Breast epithelium (tissue), 4 donors: ENCODE measurements at places on chromosomes 5 and 9.

DNA sequence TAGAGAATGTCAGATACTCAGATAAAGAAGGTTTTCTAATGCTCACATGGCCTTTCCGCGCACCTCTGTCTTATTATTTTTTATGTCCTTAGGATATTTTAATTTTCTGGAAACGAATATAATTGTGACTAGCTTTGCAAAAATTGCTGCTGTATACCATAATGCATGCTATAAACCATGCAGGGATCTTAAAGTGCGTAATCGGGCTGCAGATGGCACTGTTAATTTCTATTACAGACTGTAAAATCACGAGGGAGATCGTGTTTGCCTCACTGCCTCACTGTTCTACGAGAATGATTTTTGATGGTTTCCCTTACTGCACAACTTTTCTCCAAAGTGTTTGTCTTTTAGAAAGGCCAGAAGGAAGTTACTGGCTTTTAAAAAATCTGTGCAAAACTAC, 356.1 kb downstream of the TUSC1 start:
- no peak overlapping the region for H3K4me3 ChIP-seq
- no peak overlapping the region for H3K27ac ChIP-seq
- no peaks in the 10 kb centered on the region for H3K27me3 ChIP-seq
- H3K36me3 ChIP-seq: no peaks in the 10 kb centered on the region

GRCh38 chr5:151085517-151086041, 4.7 kb upstream of the TNIP1 start:
- peak overlapping the region; percentile 81 for H3K27ac ChIP-seq
- peak; percentile 51 for DNase-seq
- H3K4me3 ChIP-seq: no peak overlapping the region
- no peaks in the 10 kb centered on the region for H3K27me3 ChIP-seq
- H3K4me1 ChIP-seq: peaks cover 16% of the 10 kb centered on the region
- no peaks in the 10 kb centered on the region for H3K36me3 ChIP-seq

- H3K4me1 ChIP-seq: no peaks in the 10 kb centered on the region
- no peaks in the 10 kb centered on the region for H3K36me3 ChIP-seq
- DNase-seq: no peak
These were observed 17.0 kb upstream of the CYFIP2 start for GRCh38 chr5:157248821-157249470.

DNA sequence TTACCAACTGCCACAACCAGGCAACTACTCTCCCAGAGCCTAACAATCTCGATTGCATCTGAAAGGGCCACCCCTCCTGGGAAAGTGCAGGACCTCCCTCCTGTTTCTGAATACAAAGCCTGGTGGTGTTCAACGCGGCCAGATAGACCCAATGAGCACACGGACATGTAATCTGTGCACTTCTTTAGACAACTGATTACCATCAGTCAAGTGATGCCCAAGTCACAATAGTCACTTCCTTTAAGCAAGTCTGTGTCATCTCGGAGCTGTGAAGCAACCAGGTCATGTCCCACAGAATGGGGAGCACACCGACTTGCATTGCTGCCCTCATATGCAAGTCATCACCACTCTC, 739 bp downstream of the C9orf72 start:
- H3K4me1 ChIP-seq: no peaks in the 10 kb centered on the region
- H3K4me3 ChIP-seq: peak overlapping the region; percentile 89
- H3K27ac ChIP-seq: peak overlapping the region; percentile 99
- no peak for DNase-seq

- no peaks in the 10 kb centered on the region for H3K36me3 ChIP-seq
- H3K27me3 ChIP-seq: no peaks in the 10 kb centered on the region
- no peaks in the 10 kb centered on the region for H3K4me1 ChIP-seq
- no peak overlapping the region for H3K4me3 ChIP-seq
These were observed 311.5 kb upstream of the TARS1 start for GRCh38 chr5:33129309-33129708.

DNA sequence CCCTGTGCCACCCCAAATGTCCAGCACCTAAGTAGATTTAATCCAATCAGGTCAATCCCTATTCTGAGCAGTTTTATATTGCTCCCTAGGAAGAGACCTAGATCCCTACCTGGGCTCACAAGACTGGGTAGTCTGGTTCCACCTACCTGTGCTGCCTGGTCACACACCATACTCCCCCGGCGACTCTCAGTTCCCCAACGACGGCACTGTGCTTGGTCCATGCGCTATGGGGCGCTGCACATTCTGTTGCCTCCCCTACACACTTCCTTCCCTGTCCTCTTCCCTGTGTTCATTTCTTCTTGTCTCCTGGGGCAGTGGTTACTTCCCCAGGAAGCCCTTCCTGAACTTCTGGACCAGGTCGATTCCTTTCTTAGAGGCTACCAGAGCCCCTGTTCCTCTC, 109.9 kb upstream of the IL12B start:
- H3K36me3 ChIP-seq: no peaks in the 10 kb centered on the region
- DNase-seq: no peak
- H3K4me1 ChIP-seq: no peaks in the 10 kb centered on the region
- H3K4me3 ChIP-seq: no peak overlapping the region
- H3K27ac ChIP-seq: no peak overlapping the region

GRCh38 chr9:132983491-132984201, 5.2 kb downstream of the GFI1B start:
- H3K27ac ChIP-seq: no peak overlapping the region
- peaks cover 52% of the 10 kb centered on the region for H3K27me3 ChIP-seq
- no peak overlapping the region for H3K4me3 ChIP-seq
- H3K36me3 ChIP-seq: no peaks in the 10 kb centered on the region
- H3K4me1 ChIP-seq: no peaks in the 10 kb centered on the region

- H3K27me3 ChIP-seq: peaks cover 7% of the 10 kb centered on the region
- peaks cover under 1% of the 10 kb centered on the region for H3K4me1 ChIP-seq
- no peaks in the 10 kb centered on the region for H3K36me3 ChIP-seq
- no peak overlapping the region for H3K4me3 ChIP-seq
These were observed 4.7 kb downstream of the PRDM6 start for GRCh38 chr5:123093601-123094236.

DNA sequence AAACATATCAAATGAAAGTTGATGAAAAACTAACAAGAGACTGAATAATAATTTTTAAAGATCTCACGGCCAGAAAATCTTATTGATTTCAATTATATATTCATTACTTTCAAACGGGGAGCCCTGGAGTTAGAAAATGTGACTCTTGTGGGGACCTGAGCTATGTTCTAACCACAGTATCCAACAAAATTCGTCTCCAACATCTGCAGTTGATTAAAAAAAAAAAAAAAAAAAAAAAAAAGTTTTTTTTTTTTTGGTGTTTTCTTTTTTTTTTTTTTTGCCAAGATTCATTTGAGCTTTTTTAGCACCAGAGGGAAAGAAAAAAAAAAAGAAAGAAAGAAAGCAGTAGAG, 144.3 kb upstream of the PIK3R1 start:
- H3K27me3 ChIP-seq: no peaks in the 10 kb centered on the region
- H3K36me3 ChIP-seq: no peaks in the 10 kb centered on the region
- no peak overlapping the region for H3K4me3 ChIP-seq
- no peak for DNase-seq
- no peak overlapping the region for H3K27ac ChIP-seq

DNA sequence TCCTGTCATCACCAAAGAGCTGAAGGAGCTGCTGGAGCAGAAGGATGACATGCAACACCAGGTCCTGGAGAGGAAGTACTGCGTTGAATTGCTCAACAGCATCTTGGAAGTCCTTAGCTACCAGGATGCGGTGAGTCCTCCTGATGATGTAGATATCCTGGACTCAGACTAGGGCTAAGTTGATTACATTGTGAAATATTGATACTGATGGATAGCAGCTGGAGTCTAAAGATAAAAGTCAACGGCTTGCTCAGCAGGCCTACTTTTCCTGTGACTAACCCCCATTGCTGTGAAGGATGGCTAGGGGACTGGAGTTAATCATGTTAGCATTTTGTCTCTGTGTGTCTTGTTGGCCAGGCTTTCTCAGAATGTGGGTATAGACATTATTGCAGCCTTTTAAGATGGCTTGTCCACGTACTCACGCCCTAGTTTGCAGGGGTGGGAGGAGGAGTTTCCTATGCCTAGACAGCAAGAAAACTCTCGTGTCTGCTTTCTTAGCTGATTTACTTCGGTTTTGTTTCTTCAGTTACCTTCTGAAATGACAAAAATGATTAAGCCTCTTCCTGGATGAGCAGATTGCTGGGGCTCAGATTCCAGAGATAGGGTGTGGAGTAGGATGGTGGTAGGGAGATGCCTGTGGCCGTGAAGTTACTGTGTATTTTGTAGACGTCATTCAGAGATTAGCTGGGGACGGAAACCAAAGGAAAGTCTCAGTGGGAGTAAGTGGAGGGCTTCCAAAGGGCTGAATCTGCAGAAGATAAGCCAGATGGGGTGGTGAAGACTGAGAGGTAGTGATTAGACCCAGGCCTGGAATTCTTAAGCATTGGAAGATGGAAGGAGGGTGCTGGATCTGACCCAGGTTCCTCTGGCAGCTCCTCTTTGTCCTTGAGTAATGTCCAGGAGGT, 166.3 kb downstream of the DOCK2 start:
- DNase-seq: no peak
- H3K4me3 ChIP-seq: no peak overlapping the region
- no peaks in the 10 kb centered on the region for H3K36me3 ChIP-seq

DNA sequence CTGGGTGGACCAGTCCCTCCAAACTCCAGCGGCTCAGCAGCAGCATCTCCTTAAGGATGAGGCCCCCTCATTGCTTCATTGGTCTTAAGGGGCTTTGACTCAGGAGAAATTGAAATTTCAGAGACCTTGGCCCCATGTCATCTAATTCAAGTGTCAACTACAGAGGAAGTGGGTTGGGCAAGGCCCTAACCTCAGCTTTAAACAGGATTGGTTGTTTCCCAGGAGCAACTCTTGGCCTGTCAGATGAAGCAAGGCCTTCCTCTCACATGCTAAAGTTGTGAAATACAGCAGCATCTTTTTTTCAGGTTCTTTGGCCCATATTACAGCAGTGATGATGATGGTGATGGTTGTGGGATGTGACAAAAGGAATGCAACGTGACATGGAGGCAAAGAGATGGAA, 348.3 kb downstream of the ICE1 start:
- no peaks in the 10 kb centered on the region for H3K36me3 ChIP-seq
- no peaks in the 10 kb centered on the region for H3K27me3 ChIP-seq
- no peak for DNase-seq
- no peak overlapping the region for H3K27ac ChIP-seq
- no peaks in the 10 kb centered on the region for H3K4me1 ChIP-seq

DNA sequence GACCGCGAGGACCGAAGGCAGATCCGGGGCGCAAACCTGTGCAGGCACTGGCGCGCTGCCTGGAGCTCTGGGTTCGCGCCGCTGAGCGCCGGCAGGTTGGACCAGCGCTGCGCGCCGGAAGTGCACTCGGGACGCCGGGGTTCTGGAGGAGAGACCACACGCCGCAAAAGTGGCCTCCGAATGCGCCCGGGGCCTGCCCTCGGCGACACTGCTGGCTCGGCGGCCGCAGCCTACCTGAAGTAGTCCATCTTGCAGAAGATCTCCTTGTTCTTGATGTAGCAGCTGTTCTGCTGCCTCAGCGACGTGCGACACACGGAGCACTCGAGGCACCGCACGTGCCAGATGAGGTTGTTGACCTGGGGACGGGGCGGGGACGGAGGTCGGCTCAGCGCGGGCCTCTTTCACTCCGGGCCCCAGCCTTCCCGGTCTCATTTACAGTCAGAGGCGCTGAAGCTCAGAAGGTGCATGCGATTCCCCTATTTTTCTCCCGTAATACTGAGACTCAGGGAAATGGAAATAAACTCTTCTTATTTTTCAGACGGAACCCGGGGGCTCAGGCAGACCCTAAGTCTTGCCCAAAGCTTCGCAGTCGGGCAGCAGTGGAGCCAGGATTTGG, 2.5 kb downstream of the LHX6 start:
- peaks cover 82% of the 10 kb centered on the region for H3K27me3 ChIP-seq
- DNase-seq: no peak
- H3K4me3 ChIP-seq: peak overlapping the region; percentile 15
- no peaks in the 10 kb centered on the region for H3K36me3 ChIP-seq
- H3K4me1 ChIP-seq: peaks cover 5% of the 10 kb centered on the region

- no peak for DNase-seq
- no peak overlapping the region for H3K27ac ChIP-seq
- no peak overlapping the region for H3K4me3 ChIP-seq
- H3K36me3 ChIP-seq: no peaks in the 10 kb centered on the region
- H3K27me3 ChIP-seq: no peaks in the 10 kb centered on the region
These were observed 28.1 kb downstream of the ARHGAP26 start for GRCh38 chr5:142798099-142798770.

GRCh38 chr9:124768334-124768733, 2.8 kb downstream of the NR6A1 start:
- DNase-seq: no peak
- no peak overlapping the region for H3K27ac ChIP-seq
- H3K36me3 ChIP-seq: no peaks in the 10 kb centered on the region
- H3K27me3 ChIP-seq: no peaks in the 10 kb centered on the region
- H3K4me1 ChIP-seq: no peaks in the 10 kb centered on the region

DNA sequence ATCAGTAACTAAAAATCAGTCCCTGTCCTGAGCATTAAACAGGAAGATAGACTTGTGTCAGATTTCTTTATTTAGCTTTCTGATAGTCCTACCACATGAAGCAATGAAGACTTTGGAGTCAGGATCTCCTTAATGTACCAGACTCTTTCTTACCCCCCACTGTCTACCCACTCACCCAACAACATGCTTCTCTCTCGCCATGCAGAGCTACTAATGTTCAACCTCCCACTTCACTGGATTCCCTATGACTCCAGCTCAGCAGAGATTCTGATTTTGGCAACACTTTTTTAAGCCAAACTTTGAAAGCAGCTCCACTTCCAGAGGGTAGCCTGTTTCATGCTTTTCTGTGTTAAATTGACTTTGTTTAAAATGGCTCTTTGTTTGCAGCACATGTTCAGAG, 50.8 kb downstream of the GPR21 start:
- DNase-seq: no peak
- H3K4me3 ChIP-seq: no peak overlapping the region
- no peaks in the 10 kb centered on the region for H3K4me1 ChIP-seq
- H3K27me3 ChIP-seq: no peaks in the 10 kb centered on the region
- no peaks in the 10 kb centered on the region for H3K36me3 ChIP-seq

DNA sequence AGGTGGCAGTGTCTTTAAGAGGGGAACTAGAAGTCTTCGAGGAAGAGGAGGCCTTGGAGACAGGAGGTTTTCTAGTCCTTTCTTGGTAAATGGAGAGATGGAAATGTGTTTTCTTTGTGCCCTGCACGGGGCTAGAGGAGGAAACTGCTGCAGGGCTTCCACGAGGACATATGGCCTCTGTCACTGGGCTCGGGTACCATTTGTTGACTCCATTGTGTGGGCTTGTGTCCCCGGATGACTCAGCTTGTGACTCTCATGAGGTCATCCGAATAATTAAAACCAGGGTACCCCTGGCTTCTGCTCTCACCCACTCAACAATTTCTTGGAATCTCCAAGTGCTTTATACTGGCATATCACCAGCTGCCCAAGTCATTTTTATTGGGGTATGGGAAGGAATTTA, 261.7 kb downstream of the KIF4B start:
- no peak for DNase-seq
- H3K4me3 ChIP-seq: no peak overlapping the region
- H3K27ac ChIP-seq: no peak overlapping the region
- H3K27me3 ChIP-seq: no peaks in the 10 kb centered on the region

GRCh38 chr9:93267091-93267541, 83.2 kb downstream of the WNK2 start:
- H3K4me1 ChIP-seq: no peaks in the 10 kb centered on the region
- no peak overlapping the region for H3K27ac ChIP-seq
- no peaks in the 10 kb centered on the region for H3K36me3 ChIP-seq
- H3K27me3 ChIP-seq: no peaks in the 10 kb centered on the region

GRCh38 chr5:91118796-91119195, 264.3 kb downstream of the ARRDC3 start:
- H3K4me1 ChIP-seq: peaks cover 4% of the 10 kb centered on the region
- H3K36me3 ChIP-seq: no peaks in the 10 kb centered on the region
- H3K27ac ChIP-seq: peak overlapping the region; percentile 86
- no peak overlapping the region for H3K4me3 ChIP-seq

- H3K27me3 ChIP-seq: no peaks in the 10 kb centered on the region
- H3K4me3 ChIP-seq: no peak overlapping the region
- no peaks in the 10 kb centered on the region for H3K36me3 ChIP-seq
- no peak overlapping the region for H3K27ac ChIP-seq
- no peaks in the 10 kb centered on the region for H3K4me1 ChIP-seq
These were observed 82.9 kb downstream of the ERBIN start for GRCh38 chr5:66009277-66009676.
